ENCODE measurements at places on chromosomes 7 and 10.

DNA sequence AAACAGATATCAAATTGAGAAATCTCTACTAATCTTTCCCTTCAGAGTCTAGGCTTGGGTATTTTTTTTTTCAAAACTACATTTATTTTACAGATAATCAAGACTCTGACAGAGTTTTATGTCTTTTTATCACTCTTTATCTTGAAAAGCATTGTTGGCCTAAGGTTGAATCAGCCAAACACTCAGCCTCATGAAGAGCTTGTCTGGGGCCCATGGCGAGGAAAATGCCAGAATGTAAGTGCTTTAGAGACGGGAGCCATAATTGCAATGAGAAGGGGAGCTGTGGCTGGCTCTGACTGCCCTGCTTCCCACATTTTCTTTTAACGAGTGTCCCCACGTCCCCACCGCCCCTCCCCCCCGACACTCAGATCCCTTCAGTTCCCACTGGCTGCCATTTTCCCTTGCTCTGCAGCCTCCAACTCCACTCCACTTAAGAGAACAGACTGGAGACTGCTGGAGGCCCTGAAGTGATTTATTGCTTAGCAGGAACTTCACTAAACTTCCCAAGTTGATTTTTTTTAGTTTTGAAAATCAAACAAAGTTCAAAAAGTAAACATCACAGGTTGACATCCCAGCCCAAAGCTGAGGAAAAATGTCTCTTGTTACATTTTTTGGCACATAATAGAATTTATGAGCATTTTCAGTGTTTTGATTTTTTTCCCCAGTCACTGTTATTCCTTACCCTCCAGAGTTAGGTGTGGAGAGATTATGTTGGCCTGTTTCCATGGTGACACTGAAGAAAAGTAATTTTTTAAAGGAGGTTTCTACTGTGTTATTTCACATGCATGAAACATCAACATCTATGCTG is 637.5 kb upstream of the GALNT17 start:
- DNase-seq, result no peak

DNA sequence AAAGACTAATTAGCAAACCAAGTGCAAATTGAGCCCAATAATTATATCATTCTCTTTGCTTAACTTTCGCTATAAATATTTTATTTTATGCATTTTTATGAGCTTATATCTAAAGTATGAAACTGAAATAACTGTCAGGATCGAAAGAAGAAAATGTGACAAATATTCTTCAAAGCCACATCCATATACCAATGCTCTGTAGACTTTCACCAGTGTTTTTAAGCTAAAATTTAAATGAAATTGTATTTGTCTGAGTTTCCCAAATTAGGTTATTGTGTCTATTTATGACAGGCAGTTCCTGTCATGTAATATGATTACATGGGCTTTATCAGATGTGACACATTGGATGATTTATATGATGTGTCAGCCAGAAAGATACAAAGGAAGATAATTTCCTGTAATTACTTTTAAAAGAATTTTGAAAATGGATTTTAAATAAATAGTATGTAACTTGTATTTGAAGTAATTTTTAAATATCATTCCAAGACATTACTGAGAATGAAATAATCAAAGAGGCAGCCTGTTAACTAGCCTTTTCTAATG is 317.9 kb upstream of the KLF6 start:
- DNase-seq, result no peak

GRCh38 chr10:86899132-86899531 is 58.3 kb downstream of the MMRN2 start:
- no peak for DNase-seq

DNA sequence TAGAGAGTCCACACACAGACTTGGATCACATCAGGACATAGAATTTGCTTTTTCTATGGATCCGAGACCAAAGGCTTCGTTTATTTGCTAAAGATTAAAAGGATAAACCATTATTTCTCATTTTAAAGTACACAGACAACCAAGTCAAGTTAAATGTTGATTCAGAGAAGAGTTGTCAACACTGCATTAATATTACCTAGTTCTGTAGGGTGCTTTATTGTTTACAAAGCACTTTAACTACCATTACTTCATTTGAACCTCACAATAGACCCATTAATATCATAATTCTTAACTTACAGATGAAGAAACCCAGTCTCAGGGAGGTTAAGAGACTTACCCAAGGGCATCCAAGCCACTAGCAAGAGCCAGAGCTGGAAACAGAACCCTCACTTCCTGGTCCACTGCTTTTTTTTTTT is 43.2 kb upstream of the GSAP start:
- no peak for DNase-seq

DNA sequence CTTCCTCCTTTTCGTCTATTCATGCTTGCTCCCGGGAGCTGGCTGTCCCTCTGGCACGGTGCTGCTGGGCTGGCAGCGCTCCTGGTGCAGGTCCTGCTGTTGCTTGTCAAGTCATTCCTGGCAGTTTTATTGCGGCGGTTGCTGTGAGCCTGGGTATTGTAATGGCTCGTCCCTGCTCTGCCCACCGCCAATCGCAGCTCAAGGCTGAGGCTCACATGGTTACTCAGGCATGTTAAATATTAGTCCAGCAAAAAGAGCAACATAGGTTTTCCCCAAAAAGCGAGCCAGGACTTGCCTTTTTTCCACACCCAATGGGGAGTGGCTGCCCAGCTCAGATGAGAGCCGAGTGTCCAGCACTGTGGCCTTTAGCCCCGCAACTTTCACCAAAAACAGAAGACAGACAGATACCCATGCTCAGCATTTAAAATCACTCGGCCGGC is 492.9 kb upstream of the FOXK1 start:
- DNase-seq, result peak; percentile 40
